ENCODE measurements at places on chromosomes 12 and 14.

DNA sequence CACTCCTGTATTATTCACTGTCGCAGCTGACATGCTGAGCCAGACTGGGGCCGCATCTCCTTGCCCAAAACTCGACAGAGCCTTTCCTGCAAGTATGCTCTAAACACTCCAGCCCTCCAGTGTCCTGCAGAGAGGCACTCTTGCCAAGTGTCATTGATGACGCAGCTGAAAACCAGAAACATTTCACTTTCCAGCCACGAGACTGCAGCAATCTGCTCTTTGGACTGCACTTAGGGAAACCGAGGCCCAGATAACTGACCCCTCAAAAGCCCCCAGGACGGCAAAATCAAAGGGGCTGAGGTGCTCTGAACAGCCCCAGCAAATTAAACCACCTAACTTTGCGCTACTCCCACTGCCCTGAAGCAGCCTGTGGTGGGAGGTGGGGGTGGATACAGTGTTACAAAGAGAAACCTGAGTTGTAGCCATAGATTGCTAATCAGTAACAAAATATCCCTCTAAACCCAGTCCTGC, 2.6 kb downstream of the CCDC85C start:
- peak; percentile 65 for DNase-seq

- DNase-seq = peak; percentile 20
Observed at GRCh38 chr14:84809158-84809557, 720.8 kb upstream of the FLRT2 start.

- DNase-seq = no peak
Observed at GRCh38 chr12:4438834-4439596, 6.6 kb downstream of the FGF6 start.

GRCh38 chr14:22502551-22502950, 86.5 kb downstream of the DAD1 start:
- DNase-seq = no peak

GRCh38 chr12:124377981-124378509, 83.2 kb downstream of the RFLNA start:
- DNase-seq = no peak

- no peak for DNase-seq
Observed at GRCh38 chr14:53124786-53125185, 28.3 kb downstream of the DDHD1 start.

GRCh38 chr12:74977832-74978481, 231.7 kb downstream of the KCNC2 start:
- DNase-seq = no peak

DNA sequence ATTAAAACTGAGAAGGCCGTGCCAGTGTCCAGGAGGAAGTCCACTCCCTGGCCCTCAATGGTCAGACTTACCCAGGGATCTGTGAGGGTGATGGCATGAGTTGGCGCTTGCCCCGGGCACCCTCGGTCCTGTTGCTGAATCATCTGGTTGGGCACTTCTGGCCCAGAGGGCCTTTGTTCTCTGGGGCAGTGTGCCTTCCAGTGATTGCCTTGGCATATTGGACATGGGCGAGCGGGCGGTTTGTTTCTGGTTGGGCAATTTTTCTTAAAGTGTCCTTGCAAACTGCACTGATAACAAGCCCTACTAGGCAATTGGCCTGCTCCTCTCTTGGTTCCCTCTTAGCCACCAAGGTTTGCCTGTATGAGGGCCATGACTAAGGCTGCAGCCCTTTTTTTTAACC, 69.5 kb upstream of the ZDHHC17 start:
- DNase-seq = no peak

- DNase-seq = no peak
Observed at GRCh38 chr12:29609431-29610215, 112.1 kb upstream of the OVCH1 start.

DNA sequence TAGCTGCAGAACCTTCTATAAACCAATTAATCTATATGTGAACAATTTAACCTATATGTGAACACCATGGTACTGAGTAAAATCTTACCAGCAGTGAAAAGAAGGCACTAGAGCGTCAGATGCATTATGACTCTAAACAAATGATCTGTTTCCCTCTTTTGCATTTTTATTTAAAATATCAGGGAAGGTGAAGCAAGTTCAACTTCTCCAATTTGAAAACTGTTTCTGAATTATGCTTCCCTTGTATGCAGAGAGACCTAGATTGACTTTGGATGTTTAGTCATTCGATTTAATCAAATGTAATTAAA, 80.9 kb downstream of the DAD1 start:
- no peak for DNase-seq

DNA sequence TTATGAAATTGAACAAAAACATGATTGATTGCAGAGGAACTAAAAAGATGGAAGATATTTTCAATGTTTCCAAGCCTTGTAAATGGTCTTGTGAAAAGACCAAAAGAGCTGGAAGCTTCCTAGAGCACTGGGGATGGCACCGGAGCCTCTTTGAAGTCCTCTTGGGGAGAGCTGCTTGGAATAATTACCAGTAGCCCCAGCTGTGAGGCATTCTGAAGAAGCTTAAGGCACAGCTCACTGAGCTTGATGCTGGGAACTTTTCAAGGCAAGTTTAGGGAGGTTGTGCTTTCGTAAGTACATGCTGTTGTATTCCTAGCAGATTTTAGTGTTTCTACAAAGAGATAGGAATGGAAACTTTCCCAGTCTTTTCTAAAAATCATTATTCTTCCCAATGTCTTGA, 13.9 kb downstream of the PDZRN4 start:
- DNase-seq = no peak

- peak; percentile 10 for DNase-seq
Observed at GRCh38 chr14:104118006-104118844, 20.2 kb upstream of the KIF26A start.

- DNase-seq = no peak
Observed at GRCh38 chr14:86838363-86838762, 1154.6 kb downstream of the GALC start.

GRCh38 chr14:92389598-92390158, 66.7 kb downstream of the SLC24A4 start:
- peak; percentile 9 for DNase-seq

GRCh38 chr12:51171884-51172514, 936 bp downstream of the TFCP2 start:
- peak; percentile 23 for DNase-seq

GRCh38 chr14:60248697-60249318, at the start of gene PPM1A:
Gene PPM1A (plus strand): TSS chr14:60249221. CDS start chr14:60282704, 33,483 bp downstream.
- DNase-seq = peak; percentile 99

GRCh38 chr14:104113631-104114420, 24.6 kb upstream of the KIF26A start:
- peak; percentile 26 for DNase-seq

- peak; percentile 73 for DNase-seq
Observed at GRCh38 chr12:27333403-27334009, 870 bp downstream of the BMAL2 start.

DNA sequence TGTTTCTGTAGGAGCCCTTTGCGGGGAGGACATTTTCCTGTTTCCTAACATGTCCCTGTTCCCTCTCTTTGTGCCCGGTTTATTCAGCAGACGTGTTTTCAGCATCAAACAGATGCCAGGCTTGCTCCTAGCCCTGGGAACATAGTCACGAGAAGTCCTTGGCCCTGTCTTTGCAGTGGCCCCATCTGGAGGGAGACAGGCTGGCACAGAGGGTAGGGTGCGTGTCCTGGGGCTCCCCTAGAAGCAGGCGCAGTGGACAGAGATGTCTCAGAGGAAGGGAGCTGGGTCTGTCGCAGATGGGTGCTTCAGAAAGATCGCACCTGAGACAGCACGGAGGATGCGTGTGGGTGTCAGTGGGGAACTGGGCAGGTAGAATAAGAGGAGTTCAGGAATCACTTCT, 75.0 kb upstream of the DYNC1H1 start:
- no peak for DNase-seq

GRCh38 chr12:90499795-90500194, 455.2 kb downstream of the CCER1 start:
- no peak for DNase-seq

DNA sequence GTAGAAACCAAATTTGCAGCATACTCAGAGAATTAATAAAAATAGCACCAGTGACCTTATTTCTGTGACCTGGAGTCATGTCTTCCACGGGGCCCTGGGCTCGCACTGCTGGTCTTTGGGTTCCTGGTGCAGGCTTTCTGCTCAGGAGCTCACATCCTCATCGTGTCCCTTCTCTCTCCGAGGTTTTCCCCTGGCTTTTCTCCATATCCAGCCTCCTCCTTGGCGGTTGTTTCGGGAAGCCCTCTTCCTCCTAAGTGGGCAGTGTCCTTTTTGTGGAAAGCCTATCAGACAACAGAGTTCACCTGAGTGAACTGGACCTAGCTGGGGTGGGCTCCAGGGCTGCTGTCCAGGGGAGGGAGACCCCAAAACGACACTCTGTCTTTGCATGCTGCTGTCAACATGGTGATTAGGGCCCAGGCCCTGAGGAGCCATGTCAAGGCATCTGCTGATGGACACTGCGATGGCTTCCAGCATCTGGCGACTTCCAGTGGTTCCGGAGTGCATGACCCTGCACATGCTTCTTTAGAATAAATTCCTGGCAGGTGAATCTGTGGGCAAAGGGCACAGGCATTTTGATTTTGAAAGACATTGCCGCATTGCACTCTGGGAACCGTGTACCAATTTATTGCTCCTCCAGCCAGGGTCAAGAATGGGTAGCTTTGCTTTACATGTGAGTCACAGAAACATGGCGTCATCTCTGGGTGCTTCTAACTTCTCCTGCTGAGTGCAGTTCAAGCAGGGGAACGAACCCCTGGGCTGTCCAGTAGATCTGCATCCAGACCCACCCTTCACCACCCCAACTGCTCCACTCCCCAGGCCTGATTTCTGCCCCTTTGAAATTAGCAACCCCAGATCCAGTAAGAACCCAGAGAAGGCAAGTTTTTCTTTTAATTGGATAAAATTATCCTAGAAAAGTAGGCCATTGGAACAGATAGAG, 136.8 kb downstream of the ADGRD1 start:
- no peak for DNase-seq

DNA sequence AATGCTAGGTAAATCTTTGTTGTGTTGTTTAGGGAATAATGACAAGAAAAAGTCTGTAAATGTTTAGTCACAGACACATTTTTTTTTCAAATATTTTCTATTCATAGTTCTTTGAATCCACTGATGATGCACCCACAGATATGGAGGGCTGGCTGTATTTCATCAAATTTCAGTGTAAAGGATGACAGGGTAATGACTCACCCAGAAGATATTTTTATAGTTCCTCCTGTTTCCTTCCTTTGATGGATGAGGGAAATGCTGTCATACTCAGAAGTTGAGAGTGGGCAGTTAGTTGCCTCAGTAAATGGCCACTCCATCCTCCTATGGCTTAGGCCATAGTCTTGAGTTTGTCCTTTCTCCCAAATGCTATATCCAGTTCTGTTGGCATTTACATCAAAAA, 76.9 kb upstream of the REP15 start:
- DNase-seq = no peak

GRCh38 chr12:76919383-76920171, 40.8 kb upstream of the CSRP2 start:
- no peak for DNase-seq

GRCh38 chr12:56326533-56326932, 7.3 kb downstream of the PAN2 start:
- no peak for DNase-seq

DNA sequence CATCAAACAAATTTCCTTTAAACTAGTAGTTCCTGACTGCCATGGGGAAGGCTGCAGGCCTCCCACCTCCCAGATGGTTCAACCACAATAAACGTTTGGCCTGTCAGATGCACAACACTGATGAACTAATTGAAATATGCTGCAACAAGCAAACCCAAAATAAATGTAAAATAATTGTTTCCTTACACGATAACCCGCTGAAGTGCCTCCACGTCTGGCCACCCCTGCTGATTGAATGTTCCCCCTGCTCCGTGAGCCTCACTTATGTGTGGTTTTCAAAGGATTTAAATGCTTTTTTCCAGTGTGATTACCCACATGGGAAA, 8.4 kb downstream of the PITPNM2 start:
- no peak for DNase-seq

Measured in stomach (tissue), 19 donors.